Muscle of leg (tissue), 16 donors: ENCODE measurements at places on chromosomes 7 and 10. TPM values are rescaled to one million over a fixed set of nuclear protein-coding genes. Genes with fewer than 3 reads are reported as not detected.

Gene PRKAR2B
- polyA plus RNA-seq: 7.3 TPM

Gene ARHGAP22
- polyA plus RNA-seq: 1.6 TPM

Gene ZNF680
- polyA plus RNA-seq: 11.0 TPM

Gene PAX2
- not detected for polyA plus RNA-seq

Gene ANKRD30A
- not detected for polyA plus RNA-seq
